ENCODE measurements at places on chromosomes 13 and 19.
A peak's percentile ranks its signal among the peaks of the same experiment; 100 is the strongest.

DNA sequence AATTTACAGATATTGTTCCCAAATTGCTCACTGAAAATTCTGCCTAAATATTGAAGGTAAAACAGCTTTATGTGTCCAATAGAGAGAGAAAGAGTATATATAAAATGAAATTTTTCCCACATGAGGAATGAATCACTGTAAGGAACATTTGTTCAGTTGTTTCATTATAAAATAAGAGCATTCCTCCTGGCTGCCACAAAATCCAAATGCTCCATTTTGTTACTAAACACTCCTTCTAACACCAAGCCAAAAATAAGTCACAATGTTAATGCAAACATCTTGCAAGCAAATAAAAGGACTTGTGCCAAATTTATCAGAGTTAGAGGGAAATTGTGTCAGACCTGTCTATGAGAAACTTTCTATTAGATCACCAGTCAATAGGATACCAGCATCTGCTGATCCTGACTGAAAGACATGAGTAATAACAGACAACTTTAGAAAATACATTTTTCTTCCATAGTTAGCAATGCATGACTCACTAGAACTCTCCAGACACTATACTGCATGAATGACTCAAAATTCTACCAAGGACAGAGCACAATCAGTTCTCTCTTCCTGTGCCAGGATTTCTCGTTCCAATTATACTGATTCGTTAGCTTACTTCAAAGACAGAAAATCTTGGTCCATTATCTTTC is 83.5 kb upstream of the FNDC3A start:
- no peak for DNase-seq

GRCh38 chr19:34363094-34363493 is 1.9 kb upstream of the GPI start:
- DNase-seq: no peak

DNA sequence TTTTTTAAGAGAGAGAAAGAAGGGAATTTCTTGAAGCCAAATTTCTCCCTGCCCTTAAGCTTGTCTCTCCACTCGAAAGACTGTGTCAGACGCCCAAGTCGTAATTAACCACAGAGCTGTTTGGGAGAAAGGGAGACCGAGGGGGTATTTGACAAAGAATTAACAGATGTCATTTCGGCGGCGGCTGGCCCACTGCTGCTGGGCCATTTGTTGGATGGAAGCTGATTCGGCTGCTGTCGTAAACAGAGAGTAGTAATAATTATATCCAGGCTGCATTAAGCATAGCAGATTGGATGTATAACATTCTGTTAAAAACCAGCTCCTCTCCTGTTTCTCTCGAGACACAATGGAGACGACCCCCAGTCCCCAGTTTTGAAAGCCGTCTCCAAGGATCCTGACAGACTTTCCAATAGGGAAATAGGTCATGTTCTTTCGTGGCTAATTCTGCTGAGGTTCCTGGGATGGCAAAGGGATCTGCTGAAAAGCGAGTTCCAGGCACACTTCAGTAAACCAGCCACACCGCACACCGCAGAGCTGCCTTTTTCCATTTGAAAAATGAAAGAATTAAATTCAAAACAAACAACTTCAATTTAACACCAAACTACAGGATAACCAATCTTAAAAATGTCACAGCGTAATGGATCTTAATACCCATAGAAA is 71.5 kb downstream of the KCTD15 start:
- no peak for DNase-seq

DNA sequence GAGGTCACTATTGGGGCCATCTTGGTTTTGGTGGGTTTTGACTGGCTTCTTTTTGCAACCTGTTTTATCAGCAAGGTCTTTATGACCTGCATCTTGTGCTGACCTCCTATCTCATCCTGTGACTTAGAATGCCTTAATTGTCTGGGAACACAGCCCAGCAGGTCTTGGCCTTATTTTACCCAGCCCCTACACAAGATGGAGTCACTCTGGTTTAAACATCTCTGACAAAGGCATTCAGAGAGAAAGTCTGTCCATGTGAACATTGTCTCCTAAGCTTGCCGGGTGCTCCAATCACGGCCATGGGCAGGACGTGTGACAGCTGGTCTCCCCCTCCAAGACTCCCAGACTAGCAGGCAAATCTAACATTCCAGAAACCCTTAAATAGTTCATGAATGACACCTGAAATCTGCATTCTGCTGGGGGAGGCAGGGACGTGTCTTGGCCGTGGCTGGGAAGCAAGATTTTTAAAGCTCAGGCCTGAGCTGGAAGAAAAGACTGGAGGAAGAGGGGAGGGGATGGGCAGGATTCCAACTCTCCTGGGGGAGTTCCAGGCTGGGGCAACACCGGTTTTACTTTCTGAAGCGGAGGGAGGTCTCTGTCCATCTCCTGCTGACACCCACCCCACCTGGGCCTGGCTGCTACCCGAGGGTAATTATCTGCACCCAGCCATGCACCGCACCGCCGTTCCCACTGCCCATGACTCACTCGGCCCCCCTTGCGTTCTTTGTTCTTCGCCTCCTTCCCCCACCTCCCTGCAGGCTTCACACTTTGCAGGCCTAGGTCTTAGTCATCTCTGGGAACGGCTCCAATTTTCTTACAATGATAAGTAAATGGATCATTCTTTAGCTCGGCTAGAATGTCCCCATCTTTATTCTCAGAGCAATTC is 11.6 kb upstream of the OR1M1 start:
- no peak for DNase-seq

DNA sequence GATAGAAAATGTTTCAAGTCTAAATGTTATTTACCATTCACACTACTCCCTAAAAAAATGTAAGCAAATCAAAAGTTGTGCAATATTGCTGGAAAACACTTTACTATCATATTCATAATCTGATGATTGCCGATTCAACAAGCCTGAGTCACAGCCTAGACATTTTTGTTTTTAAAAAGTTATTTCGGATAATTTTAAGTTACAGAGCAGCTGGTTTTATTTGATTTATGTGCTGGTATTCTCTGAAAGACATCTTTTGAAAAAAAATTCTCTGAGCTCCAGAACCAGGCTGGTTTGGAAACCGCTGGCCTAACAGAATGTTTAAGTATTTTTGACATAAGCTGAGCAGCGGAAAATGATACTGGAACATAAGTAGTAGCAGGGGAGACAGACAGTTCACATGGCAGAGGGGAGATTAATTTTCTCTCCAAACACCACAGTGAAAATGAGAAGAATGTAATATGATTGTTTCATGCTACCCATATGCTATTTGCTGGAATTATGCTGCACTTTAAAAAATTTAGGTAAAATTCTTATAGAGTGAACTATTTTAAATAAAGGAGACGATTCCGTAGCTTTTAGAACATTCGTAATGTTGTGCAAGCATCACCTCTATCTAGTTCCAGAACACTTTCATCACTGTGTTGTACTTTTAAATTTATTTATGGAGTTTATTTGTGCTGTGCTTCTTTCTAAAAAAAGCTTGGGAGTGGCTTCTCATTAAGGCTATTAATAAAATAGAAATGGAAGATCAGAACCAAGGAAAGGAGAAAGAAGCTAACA is 36.1 kb downstream of the TBC1D4 start:
- no peak for DNase-seq

- peak; percentile 50 for DNase-seq
Measured at GRCh38 chr19:54160182-54160811, 776 bp upstream of the LENG1 start.

DNA sequence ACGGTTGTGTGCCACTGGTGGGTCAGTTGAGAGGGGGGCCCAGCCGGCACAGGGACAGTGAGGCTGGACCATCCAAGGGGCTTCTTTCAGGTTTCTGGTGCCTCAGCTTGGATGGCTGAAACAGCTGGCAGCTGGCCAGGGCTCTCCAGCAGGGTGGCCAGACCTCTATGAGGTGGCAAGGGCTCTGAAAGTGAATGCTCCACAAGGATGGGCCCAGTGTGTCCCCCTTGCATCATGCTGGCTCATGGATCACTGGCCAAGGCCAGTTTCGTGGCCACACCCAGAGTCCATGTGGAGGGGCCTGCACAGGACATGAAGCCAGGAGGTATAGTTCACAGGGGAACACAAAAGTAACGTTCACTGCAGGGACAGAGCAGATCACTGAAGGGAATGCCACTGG is 49.6 kb downstream of the CDADC1 start:
- DNase-seq: no peak

DNA sequence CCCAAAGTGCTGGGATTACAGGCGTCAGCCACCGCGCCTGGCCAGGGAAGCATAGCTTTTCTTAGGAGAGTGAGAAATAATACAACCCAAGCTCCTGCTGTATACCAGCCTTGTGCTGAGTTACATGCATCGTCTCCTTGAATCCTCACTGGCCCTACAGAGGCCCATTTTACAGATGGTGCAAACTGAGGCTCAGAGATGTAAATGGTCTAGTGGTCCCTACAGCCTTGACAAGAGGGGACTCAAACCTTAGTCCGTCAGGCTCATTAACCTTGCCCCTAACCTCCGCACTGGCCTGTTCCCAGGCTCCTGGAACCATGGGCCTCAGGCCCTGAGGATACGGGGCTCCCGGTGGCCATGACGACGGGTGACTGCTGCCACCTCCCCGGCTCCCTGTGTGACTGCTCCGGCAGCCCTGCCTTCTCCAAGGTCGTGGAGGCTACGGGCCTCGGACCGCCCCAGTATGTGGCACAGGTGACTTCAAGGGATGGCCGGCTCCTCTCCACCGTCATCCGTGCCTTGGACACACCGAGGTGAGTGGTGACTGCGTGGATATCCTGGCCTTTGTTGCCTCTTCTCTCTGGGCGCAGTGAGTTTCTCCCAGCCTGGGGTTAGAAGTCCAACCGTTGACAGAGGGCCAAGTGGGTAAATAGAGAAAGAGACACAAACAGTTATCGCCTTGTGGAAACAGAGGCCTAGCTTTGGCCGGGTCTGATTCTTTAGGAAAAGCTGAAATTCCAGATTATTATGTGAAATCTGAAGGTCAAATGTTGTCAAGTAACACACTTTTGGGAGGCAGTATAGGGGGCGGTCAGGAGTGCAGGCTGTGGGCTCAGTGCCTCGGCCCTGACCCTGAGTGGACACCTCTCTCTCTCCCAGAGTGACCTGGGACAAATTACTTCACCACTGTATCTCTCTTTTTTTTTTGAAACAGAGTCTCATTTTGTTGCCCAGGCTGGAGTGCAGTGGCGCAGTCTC is 8.7 kb downstream of the MARCHF2 start:
- no peak for DNase-seq

- no peak for DNase-seq
Measured at GRCh38 chr13:26370553-26370952, 116.6 kb downstream of the CDK8 start.

DNA sequence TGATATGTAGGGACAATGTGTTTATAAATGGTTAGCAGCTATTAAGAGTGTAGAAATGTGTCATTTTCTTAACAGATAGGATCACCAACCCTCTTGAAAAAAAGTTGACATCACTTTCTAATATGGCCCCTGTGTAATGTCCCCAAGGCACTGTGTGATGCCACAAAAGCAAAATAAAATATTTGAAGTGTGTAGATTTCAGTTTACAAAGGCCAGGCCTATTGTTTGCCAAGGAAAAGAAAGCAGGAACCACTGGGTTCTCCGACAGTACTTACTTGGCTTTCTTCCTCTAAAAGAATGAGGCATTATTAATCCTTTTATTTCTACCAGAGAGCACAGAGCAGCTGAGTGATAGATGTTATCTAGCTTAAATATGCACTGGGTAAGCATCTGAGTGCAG is 10.5 kb upstream of the GJA3 start:
- no peak for DNase-seq

- no peak for DNase-seq
Measured at GRCh38 chr13:36820222-36820621, 1.2 kb downstream of the RFXAP start.

DNA sequence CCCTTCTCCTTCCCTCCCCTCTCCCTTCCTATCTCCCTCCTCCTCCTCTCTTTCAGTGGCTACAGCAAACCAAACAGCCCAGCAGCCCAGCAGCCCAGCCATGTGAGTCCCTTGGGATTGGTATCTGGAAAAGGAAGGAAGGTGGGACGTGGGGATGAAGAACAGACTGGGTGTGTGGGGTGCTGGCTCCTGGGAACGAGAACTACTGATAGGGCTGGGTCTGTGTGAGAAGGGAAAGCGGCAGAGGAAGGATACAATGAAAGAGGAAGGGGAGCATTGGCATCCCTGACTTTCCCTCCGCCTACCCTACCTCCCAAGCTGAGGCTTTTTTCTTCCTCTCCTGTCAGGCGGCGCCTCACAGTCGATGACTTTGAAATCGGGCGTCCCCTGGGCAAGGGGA is 863 bp downstream of the AURKC start:
- no peak for DNase-seq

DNA sequence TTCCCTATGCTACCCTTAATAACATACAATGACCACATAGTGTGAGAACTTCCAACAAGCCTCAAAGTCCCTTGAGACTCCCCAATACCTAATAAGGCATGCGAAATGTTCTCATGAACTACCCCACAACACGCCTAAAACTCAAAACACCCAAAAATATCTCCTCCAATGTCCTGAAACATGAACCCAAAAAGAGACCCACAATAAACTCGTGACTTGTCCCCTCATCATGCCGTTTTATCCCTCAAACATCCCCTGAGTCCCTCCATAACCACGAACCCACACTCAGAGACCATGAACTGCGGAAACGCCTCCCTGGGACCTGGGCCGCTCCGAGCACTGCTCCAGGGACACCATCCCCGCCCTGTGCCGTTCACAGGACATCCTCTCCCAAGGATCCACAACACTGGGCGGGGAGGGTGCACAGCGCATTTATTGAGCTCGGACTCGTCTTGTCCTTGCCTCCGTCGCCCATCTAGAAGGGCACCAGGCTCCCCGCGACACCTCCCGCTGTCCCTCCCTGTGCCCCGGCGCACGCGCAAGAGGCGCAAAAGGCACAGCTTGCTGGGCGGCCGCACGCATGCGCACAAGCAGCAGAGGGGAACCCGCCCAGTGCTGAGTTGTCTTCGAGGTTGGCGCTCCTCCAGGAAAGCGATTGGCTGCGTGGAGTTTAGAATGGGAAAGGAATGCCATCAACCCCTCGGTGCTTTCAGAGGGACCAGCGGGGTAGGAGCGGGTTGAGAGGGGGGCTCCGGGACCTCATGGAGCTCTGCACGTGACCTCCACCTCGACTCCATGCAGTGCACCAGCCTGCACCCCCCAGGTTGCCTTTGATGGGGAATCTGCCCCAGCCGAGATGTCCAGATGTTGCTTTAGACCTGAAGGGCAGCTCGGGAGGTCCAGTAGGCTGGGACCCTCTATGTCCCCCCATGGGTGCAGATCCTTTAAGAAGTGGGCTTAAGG is 8.8 kb downstream of the FXYD3 start:
- peak; percentile 90 for DNase-seq

DNA sequence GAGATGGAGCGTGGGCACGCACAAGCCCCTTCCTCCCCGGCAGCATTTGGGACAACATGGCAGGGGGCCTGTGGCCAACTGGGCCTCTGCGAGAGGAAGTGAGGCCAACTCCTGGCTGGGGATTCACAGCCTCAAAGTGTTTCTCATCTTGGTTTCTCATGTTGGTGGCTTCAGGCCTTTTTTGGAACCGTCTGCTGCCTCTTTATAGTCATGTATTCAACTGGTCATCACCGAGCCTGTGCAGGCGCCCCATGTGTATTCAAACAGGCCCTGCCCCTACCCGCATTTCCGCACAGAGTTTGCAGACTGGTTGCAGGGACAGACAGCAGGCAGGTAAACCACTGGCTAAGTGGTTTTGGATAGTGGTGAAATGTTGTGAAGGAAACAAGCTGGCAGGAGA is 17.3 kb upstream of the RELB start:
- no peak for DNase-seq

- DNase-seq: no peak
Measured at GRCh38 chr19:13507053-13507611, 853 bp upstream of the CACNA1A start.

GRCh38 chr13:21478881-21479808 is 20.0 kb upstream of the ZDHHC20 start:
- peak; percentile 65 for DNase-seq

- DNase-seq: peak; percentile 65
Measured at GRCh38 chr13:87671031-87671752, at the start of gene SLITRK5. Gene SLITRK5, plus strand, starts transcription at chr13:87671371. Its CDS starts 4,018 bp downstream, at chr13:87675389.
